ENCODE measurements at places on chromosomes 7 and 10. TPM values are rescaled to one million over a fixed set of nuclear protein-coding genes. Genes with fewer than 3 reads are reported as not detected.
A peak's percentile ranks its signal among the peaks of the same experiment; 100 is the strongest.

DNA sequence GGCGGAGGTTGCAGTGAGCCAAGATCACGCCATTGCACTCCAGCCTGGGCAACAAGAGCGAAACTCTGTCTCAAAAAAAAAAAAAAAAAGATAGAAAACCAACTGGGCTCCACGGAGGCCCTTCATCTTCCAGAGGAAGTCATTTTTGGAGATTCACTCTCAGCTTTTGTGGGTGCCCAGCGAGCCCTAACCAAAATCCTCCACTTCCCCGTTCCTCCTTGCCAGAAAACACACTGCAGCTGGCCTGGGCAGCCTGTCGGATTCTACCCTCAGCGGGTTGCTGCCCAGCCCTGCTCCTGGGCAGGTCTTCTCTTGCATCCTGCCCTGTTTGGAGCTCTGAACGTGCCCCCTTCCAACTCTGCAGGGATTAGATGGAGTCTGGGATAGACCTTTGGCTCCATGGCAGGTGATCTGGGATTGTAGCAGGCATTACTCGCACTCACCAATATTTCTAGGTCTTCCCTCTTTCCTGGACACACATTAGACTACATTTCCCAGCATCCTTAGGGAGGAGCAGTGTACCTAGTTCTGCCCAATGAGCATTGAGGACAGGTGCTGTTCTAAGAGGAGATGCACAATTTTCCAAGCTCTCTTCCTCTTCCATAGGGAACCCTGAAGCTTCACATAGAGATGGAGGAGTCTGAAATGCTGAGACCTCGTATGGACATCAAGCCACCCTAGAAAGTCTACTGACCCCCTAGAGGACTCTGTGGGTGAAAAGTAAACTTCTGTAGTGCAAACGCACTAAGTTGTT, 4.6 kb downstream of the GRID2IP start:
- no peak for DNase-seq

- no peak for DNase-seq
Observed at GRCh38 chr10:35690534-35690933, 48.4 kb upstream of the FZD8 start.

GRCh38 chr7:85567983-85568382, 381.1 kb upstream of the SEMA3D start:
- DNase-seq, result no peak

- peak; percentile 52 for DNase-seq
Observed at GRCh38 chr7:44884621-44885393, 523 bp downstream of the PURB start.

- DNase-seq, result peak; percentile 82
Observed at GRCh38 chr10:124719213-124719851, 24.8 kb downstream of the FAM53B start.

GRCh38 chr10:129523723-129524316, 56.8 kb downstream of the MGMT start:
- no peak for DNase-seq

DNA sequence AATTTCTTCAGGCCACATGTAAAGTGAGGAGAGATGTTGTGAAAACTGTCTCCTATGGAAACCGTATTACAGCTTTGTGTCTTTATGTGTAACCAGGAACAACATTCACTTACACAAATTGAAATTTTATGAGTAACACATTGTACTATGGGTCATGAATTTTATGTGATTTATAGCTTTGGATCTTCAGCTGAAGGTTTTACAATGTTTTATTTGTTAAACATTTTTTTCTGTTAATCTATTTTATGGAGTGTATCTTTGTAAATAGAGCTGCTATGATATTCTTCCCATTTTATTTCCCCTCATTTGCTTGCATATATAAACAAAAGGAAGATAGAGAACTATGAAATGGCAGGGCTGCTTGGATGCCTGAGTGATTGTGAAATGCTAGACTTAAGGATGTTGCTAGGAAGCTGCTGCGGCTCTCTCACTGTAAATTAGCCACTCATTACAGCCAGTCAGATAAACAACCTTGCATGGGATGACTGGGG, 104.5 kb upstream of the PCLO start:
- DNase-seq, result peak; percentile 16

DNA sequence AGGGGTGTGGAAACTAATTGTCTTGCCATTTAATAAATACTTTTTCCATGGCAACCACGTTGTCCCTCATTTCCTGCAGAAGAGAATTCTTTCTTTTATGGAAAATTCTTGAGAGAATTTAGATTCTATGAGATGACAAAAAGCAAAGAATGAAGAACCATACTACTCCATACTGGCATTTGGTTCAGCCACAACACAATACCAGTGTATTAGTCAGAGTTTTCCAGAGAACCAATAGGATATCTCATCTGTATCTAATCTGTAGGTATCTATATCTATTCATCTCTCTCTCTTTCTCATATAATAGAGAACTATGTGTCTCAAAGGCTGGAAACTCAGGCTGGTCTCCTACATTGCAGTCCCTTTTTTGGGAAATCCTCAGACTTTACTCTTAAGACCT, 44.6 kb upstream of the NAMPT start:
- no peak for DNase-seq

- DNase-seq, result no peak
Observed at GRCh38 chr7:137544453-137545058, 201.0 kb upstream of the PTN start.

GRCh38 chr7:14271441-14271840, 282.0 kb upstream of the ETV1 start:
- DNase-seq, result no peak

DNA sequence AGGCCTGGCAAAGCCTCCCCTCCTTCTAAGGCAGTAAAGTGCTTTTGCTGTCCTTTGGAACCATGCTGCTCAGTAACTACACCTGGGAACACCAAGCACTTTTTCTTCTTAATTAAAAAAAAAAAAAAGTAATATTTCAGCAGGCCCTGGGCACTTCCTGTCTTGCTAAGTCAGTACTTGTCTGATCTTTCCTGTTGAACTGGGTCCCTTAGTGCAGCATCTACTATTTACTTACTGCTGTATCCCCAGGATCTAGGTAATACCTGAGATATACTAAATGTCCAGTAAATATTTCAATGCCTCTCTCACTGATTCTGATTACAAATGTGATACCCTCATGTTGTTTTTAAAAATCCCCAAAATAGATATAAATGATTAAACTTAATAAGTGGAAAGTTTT, 77.4 kb downstream of the PPP1R3C start:
- DNase-seq, result no peak

GRCh38 chr7:38367301-38367890, 94.0 kb upstream of the TARP start:
- no peak for DNase-seq

- no peak for DNase-seq
Observed at GRCh38 chr7:130363026-130363847, 17.1 kb upstream of the CPA1 start.

- no peak for DNase-seq
Observed at GRCh38 chr7:4722960-4723630, 41.0 kb downstream of the FOXK1 start.

DNA sequence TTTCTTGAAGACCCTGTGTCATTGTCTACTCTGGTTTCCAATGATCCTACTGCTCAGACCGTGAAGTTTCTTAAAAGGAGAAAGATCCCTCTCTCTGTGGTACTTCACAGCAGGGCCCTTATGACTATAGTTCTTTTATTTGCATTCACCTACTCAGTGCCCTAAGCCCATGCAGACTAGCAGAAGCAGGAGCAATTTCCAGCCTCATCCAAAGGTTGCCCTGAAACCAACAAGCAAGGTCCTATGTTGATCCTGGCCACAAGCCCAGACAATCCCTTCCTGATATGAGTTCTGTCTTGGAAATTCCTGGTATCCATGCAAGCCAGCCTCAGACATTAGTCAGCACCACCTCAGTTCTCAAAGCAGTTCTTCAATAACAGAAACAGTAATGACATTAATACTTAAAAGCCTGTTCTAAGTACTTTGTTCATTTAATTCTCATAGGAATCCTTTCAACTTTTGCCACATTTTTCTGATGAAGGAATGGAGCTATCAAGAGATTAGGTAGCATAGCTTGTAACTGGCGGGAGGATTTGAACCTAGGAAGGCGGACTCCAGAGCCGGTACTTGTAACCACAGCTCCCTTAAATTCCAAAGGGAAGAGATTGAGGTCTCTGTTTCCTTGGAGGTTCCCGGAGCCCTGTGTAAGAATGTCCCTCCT, 58.1 kb upstream of the ST8SIA6 start:
- DNase-seq, result peak; percentile 4

DNA sequence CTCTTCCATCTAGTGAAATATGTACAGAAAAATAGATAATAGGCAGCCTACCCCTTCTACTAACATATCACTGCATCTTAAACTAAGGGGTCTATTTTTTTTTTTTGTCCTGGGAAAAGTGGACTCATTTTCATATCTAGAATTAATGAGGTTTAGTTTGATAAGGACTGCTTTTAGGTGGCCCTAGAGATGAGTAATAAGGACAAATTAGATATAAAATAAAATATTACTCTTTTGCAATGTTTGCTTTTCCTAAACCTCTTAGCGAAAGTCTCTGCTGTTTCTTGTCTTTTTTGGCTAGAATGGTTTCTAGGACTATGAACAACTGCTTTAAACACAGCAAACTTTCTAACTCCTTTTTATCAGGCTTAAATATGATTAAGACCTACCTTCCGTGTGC, 83.7 kb downstream of the CACNB2 start:
- no peak for DNase-seq

- no peak for DNase-seq
Observed at GRCh38 chr7:128530855-128531104, 54.2 kb downstream of the METTL2B start.

- no peak for DNase-seq
Observed at GRCh38 chr7:23027261-23027660, 13.3 kb upstream of the HYCC1 start.

The AP3M1 gene
- polyA plus RNA-seq, result 39.7 TPM

The UCMA gene
- 0.80 TPM for polyA plus RNA-seq

The PANK1 gene
- polyA plus RNA-seq, result 16.2 TPM

The AQP1 gene
- 86.4 TPM for polyA plus RNA-seq
